ENCODE measurements at places on chromosomes 6 and 20.

DNA sequence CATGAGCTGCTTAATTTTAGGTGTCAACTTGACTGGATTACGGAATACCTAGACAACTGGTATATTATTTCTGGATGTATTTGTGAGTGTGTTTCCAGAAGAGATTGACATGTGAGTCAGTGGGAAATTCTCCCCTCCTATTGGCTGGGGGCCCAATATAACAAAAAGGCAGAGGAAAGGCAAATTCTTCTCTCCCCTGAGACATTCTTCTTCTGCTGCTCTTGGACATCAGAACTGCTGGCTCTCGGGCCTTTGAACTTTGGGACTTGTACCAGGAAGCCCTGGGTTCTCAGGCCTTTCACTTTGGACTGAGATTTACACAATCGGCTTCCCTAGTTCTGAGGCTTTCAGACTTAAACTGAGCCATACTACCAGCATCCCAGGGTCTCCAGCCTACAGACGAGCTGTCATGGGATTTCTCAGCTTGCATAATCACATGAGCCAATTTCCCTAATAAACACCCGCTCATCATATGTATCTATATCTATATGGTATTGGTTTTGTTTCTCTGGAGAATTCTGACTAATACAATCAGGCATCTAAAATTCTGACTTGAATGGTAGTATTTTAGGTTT, 7.6 kb upstream of the BTN3A3 start:
- no peak overlapping the region for H3K27ac ChIP-seq
- H3K27me3 ChIP-seq, result no peaks in the 10 kb centered on the region
- no peak for DNase-seq
- no peaks in the 10 kb centered on the region for H3K36me3 ChIP-seq
- H3K4me3 ChIP-seq, result no peak overlapping the region
- no peaks in the 10 kb centered on the region for H3K4me1 ChIP-seq

DNA sequence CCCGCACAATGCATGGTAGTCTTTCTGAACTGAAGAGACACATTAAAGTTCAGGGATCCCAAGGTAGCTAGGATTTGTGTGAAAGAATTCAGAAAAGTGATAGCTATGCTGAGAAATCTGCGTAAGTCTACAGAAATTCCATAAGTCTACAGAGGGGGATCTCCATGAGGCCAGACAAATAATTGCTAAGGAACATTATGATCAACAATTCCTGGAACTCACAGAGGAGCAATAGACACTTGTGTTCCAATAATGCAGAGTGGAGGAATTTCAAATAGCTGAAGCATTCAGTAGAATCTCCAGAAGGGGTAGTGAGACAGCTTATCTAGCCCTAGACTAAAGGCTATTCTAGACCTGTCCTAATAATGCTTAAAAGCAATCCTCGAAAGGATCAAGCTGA, 315.7 kb upstream of the ECI2 start:
- no peak overlapping the region for H3K27ac ChIP-seq
- H3K27me3 ChIP-seq, result peaks cover 30% of the 10 kb centered on the region
- no peak overlapping the region for H3K4me3 ChIP-seq
- no peak for DNase-seq
- no peaks in the 10 kb centered on the region for H3K36me3 ChIP-seq
- no peaks in the 10 kb centered on the region for H3K4me1 ChIP-seq

- H3K4me3 ChIP-seq, result no peak overlapping the region
- no peak for DNase-seq
- peaks cover 18% of the 10 kb centered on the region for H3K4me1 ChIP-seq
- H3K27me3 ChIP-seq, result no peaks in the 10 kb centered on the region
- peaks cover 24% of the 10 kb centered on the region for H3K36me3 ChIP-seq
Observed at GRCh38 chr20:25368976-25369375, 21.7 kb downstream of the ABHD12 start.

- H3K36me3 ChIP-seq, result no peaks in the 10 kb centered on the region
- peaks cover 17% of the 10 kb centered on the region for H3K27me3 ChIP-seq
- no peaks in the 10 kb centered on the region for H3K4me1 ChIP-seq
- DNase-seq, result no peak
Observed at GRCh38 chr6:84052204-84052882, 18.8 kb downstream of the MRAP2 start.

DNA sequence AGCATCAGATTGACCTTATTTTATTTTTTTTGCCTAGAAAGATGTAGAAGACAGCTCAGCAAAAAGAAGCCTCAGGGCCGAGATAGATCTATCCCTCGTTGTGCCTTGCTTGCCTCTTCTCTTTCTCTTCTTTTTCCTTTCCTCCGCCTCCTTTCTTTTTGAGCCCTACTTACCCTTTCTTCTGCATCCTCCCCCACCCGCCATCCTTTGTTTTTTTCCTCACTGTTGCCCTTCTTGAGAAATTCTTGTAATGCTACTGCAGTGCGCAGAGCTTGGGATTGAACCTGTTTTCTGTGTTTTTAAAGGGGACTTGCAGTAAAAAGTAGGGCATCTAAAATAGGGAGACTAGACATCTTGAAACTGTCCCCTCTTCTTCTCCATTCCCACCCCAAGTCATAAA, 18.6 kb downstream of the RALY start:
- H3K27ac ChIP-seq, result peak overlapping the region; percentile 38
- H3K4me3 ChIP-seq, result no peak overlapping the region

- H3K27ac ChIP-seq, result peak overlapping the region; percentile 67
- no peak overlapping the region for H3K4me3 ChIP-seq
- no peak for DNase-seq
- H3K27me3 ChIP-seq, result no peaks in the 10 kb centered on the region
- H3K36me3 ChIP-seq, result peaks cover 95% of the 10 kb centered on the region
Observed at GRCh38 chr6:37477656-37478435, 21.8 kb downstream of the CCDC167 start.

GRCh38 chr20:50309280-50309763, 118.7 kb downstream of the CEBPB start:
- no peak overlapping the region for H3K4me3 ChIP-seq
- no peak for DNase-seq
- peaks cover 8% of the 10 kb centered on the region for H3K27me3 ChIP-seq
- H3K36me3 ChIP-seq, result no peaks in the 10 kb centered on the region
- H3K4me1 ChIP-seq, result no peaks in the 10 kb centered on the region

GRCh38 chr20:56927127-56927526, 298.0 kb downstream of the TFAP2C start:
- no peak overlapping the region for H3K27ac ChIP-seq
- H3K4me3 ChIP-seq, result no peak overlapping the region
- H3K27me3 ChIP-seq, result peaks cover 83% of the 10 kb centered on the region
- DNase-seq, result no peak

DNA sequence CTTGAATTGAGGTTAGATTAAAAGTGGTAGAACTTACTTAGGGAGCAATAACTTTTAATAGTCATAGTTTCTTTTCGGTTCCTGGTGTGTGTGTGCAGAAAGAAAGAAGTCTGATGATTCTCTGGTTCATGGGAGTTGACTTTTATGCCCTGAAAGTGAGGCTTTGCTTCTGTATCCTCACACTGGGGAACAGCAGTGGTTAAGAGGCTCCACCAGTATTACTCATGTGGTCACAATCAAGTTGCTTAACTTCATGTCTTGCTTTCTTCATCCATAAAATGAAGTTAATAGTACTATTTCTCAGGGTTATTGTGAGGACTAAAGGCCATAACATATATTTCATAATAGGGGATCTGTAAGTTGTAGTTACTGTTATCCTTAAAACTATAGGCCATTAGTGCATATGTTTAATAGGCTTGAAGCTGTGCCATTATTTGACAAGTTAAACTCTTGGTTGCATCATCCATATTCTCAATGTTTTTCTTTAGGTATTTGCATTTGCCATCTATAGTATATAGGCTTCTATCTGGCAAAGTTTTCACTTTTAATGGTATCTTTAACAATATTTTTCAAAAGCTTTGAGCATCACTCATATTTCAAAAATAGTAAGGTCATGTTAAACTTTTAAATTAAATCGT, 262.4 kb downstream of the PLCB1 start:
- peaks cover 10% of the 10 kb centered on the region for H3K4me1 ChIP-seq
- H3K27me3 ChIP-seq, result no peaks in the 10 kb centered on the region
- H3K4me3 ChIP-seq, result no peak overlapping the region
- H3K36me3 ChIP-seq, result no peaks in the 10 kb centered on the region
- H3K27ac ChIP-seq, result peak overlapping the region; percentile 12

- H3K4me1 ChIP-seq, result no peaks in the 10 kb centered on the region
- H3K27ac ChIP-seq, result no peak overlapping the region
- no peak overlapping the region for H3K4me3 ChIP-seq
- no peaks in the 10 kb centered on the region for H3K36me3 ChIP-seq
- peaks cover 25% of the 10 kb centered on the region for H3K27me3 ChIP-seq
Observed at GRCh38 chr6:84280030-84280429, 52.6 kb upstream of the CEP162 start.

GRCh38 chr6:70150521-70150920, 152.4 kb downstream of the COL9A1 start:
- H3K27ac ChIP-seq, result no peak overlapping the region
- H3K27me3 ChIP-seq, result no peaks in the 10 kb centered on the region
- H3K36me3 ChIP-seq, result no peaks in the 10 kb centered on the region
- no peak overlapping the region for H3K4me3 ChIP-seq

- H3K36me3 ChIP-seq, result peaks cover 7% of the 10 kb centered on the region
- H3K27ac ChIP-seq, result no peak overlapping the region
- DNase-seq, result no peak
- H3K27me3 ChIP-seq, result no peaks in the 10 kb centered on the region
- no peak overlapping the region for H3K4me3 ChIP-seq
Observed at GRCh38 chr6:33088258-33088930, 12.6 kb downstream of the HLA-DPB1 start.

GRCh38 chr6:9316831-9317230, 881.5 kb upstream of the SLC35B3 start:
- H3K27ac ChIP-seq, result no peak overlapping the region
- no peak for DNase-seq
- no peak overlapping the region for H3K4me3 ChIP-seq
- H3K27me3 ChIP-seq, result no peaks in the 10 kb centered on the region

DNA sequence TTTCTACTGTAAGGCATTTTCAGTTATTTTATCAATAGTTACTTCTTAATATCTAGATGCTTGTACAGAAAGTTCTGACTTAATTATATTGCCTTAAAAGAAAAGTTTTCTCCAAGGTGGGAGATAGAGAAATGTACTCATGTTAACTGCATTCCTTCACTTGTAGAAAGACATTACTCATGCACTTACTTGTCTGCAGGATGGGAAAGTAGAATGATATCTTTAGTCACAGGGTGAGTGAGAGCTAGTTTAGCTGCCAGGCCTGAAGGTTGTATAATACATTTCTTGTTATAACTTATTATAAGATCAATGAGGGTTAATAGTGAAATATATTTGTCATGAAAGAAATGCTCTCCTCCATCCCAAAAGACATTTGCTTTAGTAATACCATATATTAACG, 92.1 kb downstream of the CRYBG1 start:
- H3K27ac ChIP-seq, result no peak overlapping the region
- no peak overlapping the region for H3K4me3 ChIP-seq
- no peak for DNase-seq
- H3K36me3 ChIP-seq, result no peaks in the 10 kb centered on the region
- H3K4me1 ChIP-seq, result peaks cover 11% of the 10 kb centered on the region
- no peaks in the 10 kb centered on the region for H3K27me3 ChIP-seq

DNA sequence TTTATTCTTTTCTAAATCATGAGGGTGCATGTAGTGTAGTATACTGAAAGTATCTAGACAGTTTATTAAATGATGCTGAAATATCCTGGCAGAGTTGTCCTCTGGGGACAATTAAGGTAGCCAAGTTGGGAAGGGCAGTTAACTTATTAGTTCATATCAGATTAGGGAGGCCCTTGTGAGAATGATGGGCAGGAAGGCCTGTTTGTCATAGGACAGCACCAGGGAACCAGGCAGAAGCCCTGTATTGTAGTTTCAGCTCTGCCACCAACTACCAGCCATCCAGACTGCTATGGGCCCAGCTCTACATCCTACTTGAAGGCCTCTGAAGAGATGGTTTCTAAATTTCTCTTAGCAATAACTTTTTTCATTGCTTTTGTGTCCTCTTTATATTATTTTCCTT, 4.0 kb downstream of the MYLIP start:
- peaks cover 71% of the 10 kb centered on the region for H3K36me3 ChIP-seq
- H3K27ac ChIP-seq, result peak overlapping the region; percentile 26
- H3K4me3 ChIP-seq, result peak overlapping the region; percentile 97
- peaks cover 75% of the 10 kb centered on the region for H3K4me1 ChIP-seq
- peaks cover under 1% of the 10 kb centered on the region for H3K27me3 ChIP-seq

- DNase-seq, result no peak
- H3K27ac ChIP-seq, result no peak overlapping the region
- H3K36me3 ChIP-seq, result no peaks in the 10 kb centered on the region
- H3K4me3 ChIP-seq, result no peak overlapping the region
Observed at GRCh38 chr6:74366634-74367033, 670.6 kb downstream of the CD109 start.

- H3K4me3 ChIP-seq, result no peak overlapping the region
- no peaks in the 10 kb centered on the region for H3K27me3 ChIP-seq
- no peak overlapping the region for H3K27ac ChIP-seq
- no peaks in the 10 kb centered on the region for H3K4me1 ChIP-seq
- no peaks in the 10 kb centered on the region for H3K36me3 ChIP-seq
- no peak for DNase-seq
Observed at GRCh38 chr6:54491431-54491830, 183.2 kb downstream of the TINAG start.

DNA sequence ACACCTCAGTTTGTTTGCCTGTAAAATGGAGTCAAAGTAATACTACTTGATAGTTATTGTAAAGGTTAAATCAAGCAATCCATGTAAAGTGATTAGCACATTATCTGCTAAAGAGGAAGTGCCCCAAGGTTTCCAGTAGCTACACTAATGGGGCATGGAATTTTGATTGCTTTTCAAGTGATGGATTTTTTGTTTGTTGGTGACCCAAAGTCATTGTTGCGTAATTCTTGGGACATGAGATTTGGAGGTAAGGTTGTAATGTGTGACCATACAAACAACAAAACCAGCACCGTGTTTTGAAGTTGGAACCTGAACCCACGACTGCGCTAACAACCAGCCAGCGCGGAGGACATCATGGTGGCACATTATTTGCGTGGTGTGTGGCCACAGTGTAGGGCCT, 17.2 kb downstream of the SYCP2L start:
- no peaks in the 10 kb centered on the region for H3K36me3 ChIP-seq
- peaks cover 5% of the 10 kb centered on the region for H3K4me1 ChIP-seq
- no peak overlapping the region for H3K27ac ChIP-seq

DNA sequence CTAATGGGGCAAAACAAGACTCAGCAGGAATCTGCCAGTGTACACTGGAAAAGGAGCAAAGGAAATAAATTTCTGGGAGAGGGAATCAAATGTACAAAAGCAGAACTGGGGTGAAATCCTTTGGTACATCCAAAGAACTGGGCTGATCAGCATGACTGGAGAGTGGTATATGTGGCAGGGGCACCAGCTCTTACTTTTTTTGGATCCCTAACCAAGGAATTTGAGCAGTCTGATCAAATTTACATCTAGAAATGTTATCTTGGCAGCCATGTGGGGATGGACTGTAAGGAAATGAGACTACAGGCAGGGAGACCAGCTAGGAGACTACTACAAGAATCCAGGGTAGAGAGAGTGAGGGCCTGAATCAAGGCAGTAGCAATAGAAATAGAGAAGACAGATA, 1.2 kb upstream of the ZSCAN31 start:
- no peaks in the 10 kb centered on the region for H3K27me3 ChIP-seq
- no peak for DNase-seq
- peaks cover 5% of the 10 kb centered on the region for H3K4me1 ChIP-seq

GRCh38 chr20:25125636-25126035, 43.7 kb upstream of the VSX1 start:
- no peak overlapping the region for H3K27ac ChIP-seq
- no peaks in the 10 kb centered on the region for H3K27me3 ChIP-seq
- H3K36me3 ChIP-seq, result no peaks in the 10 kb centered on the region
- no peaks in the 10 kb centered on the region for H3K4me1 ChIP-seq
- H3K4me3 ChIP-seq, result no peak overlapping the region
- no peak for DNase-seq

- H3K36me3 ChIP-seq, result peaks cover 98% of the 10 kb centered on the region
- DNase-seq, result peak; percentile 59
- H3K27me3 ChIP-seq, result no peaks in the 10 kb centered on the region
Observed at GRCh38 chr20:37990571-37991151, 42.6 kb downstream of the TTI1 start.

- H3K27me3 ChIP-seq, result no peaks in the 10 kb centered on the region
- DNase-seq, result no peak
- H3K4me1 ChIP-seq, result peaks cover 10% of the 10 kb centered on the region
Observed at GRCh38 chr6:43093436-43094289, 17.5 kb downstream of the PTK7 start.

All from activated T-cell treated with anti-CD3 and anti-CD28 coated beads, Interleukin-2, amount 50 U/mL, for 24 hours (primary cell).